CD14-positive monocyte (primary cell): ENCODE measurements at places on chromosomes 4 and X.

DNA sequence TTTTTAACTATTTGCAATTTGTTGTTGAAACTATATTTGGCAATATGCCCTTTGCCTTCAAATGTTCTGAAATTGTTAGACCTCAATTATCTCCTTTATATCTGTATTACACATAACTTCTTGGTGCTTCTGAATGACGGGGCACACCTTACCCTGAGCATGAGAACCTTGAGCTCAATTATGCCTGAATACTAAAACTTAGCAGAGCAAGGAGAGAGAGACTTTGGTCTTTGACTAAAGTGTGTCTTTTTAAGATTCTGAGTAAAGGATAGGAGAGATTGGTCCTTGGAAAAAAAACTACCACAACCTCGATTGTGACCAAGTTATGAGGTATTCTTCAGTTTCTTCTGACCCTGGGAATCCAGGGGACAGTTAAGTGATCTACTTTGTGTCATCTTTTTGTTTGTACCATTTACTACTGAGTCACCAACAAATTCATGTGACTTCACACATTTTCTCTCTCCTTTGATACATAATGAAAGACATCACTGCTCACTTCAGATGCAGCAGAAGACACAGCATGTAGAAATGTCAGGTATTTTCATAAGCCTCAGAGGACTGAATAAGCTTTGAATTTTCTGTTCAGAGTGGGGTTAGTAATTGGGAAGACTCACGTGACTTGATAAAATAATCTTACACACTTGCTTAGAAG is 51.4 kb downstream of the PTTG2 start:
- DNase-seq, result no peak

DNA sequence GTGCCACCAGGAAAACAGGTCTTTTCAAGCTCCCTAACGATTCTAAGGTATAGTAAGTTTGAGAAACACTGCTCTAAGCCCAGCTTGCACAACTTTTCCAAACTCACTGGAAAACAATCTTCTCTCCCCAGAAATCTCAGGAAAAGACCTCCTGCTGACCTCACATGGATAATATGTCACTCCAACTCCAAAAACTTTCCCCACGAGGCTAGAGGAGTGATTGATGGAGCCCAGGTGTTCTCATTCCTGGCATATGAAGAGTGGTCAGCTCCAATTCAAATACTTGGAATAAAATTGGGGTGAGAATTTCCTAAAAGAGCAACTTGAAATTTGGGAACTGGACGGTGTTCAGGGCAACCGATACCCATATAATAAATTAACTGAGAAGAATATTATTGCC is 299.9 kb downstream of the PPP4R3C start:
- no peak for DNase-seq

- DNase-seq, result no peak
Observed at GRCh38 chr4:97747945-97748344, 395.3 kb downstream of the STPG2 start.

DNA sequence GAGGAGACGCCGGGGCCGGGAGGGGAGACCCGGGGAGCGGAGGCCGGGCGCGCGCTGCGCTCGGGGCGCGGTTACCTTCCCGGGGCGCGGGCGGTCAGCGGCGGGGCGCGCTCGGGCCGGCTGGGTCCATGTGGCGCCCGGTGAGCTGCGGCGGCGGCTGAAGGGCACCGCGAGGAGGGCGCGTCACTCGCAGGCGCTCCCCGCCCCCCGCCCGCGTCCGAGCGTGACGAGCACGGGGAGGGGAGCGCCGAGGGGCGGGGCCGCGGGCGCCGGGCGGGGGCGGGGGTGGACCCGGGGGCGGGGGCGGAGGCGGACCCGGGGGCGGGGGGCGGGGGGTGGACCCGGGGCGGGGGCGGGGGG is at the start of gene CPLX1:
Gene CPLX1, minus strand, starts transcription at position 159 of the 360 bp plus-strand sequence. CDS start 1,607 bp downstream, outside the sequence.
- no peak for DNase-seq

GRCh38 chr4:106809076-106809475 is 227.0 kb downstream of the DKK2 start:
- DNase-seq, result peak; percentile 47

DNA sequence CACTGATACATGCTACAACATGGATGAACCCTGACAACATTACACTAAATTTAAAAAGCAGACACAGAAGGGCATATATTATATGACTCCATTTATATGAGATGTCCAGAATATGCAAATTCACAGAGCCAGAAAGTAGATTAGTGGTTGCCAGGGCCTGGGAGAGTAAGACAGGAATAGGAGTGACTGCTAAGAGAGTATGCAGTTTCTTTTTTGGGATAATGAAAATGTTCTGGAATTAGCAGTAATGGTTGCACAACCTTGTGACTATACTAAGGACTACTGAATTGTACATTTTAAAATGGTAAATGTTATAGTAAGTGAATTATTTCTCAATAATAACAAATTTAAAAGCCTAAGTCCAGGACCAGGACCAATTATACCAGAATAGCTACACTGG is 29.5 kb upstream of the NUP54 start:
- DNase-seq, result no peak

DNA sequence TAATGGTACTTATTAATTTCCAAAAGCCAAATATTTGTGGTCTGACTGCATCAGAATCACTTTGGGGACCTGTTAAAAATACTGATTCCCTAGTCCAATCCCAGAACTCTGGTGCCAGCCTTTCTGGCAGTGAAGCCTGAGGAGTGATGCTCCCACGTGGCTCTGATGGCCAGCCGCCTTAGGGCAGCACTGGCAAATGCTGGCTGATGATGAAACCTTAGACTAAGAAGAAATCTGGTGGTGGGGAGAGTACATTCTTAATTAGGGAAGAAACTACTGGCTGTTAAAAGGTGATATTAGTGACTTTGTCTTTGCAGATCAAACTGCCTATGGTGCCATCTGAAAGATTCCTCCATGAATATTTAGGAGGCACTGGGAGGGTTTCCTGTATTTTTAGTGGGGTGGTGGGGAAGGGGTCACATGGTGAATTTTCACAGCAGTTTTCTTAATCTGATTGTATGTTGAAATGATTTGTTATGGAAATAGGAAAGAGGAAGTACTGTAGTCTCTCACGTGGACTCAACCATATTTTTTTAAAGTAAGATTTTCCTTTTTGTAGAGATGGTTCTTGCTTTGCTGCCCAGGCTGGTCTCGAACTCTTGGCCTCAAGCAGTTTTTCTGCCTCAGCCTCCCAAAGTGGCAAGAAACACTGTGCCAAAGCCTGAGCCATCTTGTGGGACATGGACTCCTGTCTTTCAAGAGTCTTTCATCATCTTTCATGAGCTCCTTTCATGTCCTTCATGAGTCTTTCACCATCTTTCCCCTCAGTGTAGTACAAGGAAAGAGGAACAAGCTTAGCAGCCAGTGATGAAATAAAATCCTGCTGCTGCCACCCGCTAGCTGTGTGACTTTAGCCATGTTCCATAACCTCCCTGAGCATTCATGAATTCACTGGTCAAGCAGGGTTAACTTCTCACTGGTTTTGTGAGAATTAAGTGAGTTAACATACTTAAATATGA is 90.8 kb downstream of the ZNF330 start:
- DNase-seq, result peak; percentile 92

DNA sequence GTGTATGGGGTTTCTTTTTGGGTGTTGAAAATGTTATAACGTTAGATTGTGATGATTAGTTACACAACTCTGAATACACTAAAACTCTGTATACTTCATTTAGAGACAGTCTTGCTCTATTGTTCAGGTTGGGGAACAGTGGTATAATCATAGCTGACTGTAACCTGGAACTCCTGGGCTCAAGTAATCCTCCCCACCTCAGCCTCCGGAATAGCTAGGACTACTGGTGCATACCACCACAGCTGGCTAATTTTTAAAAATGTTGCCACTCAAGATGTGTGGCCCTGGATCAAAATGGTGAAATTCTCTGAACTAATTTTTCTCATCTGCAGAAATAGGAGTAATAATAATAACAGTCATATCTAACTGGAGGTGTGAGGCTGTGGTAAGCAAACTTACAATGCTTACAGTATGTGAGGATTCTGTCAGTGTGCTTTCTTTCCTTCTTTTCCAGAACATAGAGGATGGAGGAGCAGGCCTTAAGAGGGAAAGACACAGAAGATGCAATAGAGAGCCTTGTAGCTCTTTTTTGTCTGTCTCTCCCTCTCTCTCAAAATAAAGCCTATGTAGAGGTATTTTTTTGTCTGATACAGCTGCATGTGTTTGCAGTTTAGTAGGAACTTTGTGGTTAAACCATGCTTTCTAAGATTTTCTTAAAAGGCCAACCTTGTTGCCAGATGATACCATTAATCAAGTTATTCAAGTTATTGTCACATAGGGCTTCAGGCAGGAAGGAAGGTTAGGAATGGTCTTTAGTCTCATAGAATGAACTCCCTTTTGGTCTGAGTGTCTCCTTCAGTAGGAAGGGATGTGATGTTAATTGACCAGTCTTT is 7.5 kb downstream of the ADD1 start:
- no peak for DNase-seq

- DNase-seq, result no peak
Observed at GRCh38 chrX:114582264-114582632, 1.6 kb upstream of the HTR2C start.

DNA sequence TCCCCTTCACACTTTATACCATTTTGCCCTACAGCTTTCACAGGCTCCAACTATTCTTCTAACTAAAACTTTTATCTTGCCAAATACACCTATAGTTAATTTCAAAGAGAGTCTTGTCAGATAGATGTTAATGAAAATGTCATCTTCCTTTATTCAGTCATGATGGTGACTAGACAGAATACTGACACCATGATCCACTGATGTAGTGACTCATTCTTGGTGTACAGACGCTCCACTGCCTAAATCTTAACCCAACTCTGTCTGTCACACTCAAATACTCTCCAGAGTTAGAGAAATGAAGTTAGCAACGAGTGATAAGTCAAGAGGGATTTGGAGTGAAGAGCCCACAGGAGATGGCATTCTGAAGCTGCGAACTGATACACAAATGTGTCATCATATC is 32.1 kb upstream of the HDAC8 start:
- peak; percentile 2 for DNase-seq

DNA sequence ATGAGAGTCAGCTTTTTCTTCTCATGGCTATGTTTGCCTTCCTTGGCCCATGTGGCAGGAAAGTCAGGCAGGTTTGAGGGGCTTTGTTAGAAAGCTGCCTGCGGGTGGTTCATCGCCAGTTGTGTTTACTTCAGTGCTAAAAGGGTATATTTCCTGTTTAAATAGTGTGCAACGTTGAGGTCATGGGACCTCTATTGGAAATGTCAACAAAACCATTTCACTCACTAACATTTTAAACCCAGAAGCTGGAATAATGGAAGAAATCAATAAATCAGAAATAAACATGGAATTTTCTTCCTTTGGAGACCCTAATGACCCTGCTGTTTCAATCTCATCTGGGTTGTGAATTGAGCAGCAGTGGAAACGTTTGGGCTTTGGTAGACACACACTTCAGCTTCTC is 185.8 kb downstream of the ANKRD50 start:
- DNase-seq, result no peak

- DNase-seq, result no peak
Observed at GRCh38 chr4:123547216-123548165, 150.9 kb downstream of the SPRY1 start.

DNA sequence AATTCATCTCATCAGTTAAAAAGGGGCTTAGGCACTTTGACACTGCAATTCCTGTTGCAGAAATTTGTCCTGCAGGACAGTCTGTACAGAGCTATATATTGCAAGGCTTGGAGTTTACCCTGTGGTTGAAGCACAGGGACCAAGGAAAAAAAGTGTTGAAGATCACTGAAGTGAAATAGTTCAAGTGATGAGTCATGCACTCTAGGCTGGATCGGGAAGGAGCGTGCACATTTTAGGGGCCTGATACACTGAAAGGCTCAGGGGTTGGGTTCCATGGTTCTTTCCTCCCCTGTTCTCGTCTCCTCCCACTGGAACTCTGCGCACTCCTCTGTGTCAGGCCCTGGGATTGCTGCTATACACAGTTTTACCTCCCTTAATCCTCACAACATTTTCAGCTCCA is 104.9 kb upstream of the ARMCX2 start:
- no peak for DNase-seq

DNA sequence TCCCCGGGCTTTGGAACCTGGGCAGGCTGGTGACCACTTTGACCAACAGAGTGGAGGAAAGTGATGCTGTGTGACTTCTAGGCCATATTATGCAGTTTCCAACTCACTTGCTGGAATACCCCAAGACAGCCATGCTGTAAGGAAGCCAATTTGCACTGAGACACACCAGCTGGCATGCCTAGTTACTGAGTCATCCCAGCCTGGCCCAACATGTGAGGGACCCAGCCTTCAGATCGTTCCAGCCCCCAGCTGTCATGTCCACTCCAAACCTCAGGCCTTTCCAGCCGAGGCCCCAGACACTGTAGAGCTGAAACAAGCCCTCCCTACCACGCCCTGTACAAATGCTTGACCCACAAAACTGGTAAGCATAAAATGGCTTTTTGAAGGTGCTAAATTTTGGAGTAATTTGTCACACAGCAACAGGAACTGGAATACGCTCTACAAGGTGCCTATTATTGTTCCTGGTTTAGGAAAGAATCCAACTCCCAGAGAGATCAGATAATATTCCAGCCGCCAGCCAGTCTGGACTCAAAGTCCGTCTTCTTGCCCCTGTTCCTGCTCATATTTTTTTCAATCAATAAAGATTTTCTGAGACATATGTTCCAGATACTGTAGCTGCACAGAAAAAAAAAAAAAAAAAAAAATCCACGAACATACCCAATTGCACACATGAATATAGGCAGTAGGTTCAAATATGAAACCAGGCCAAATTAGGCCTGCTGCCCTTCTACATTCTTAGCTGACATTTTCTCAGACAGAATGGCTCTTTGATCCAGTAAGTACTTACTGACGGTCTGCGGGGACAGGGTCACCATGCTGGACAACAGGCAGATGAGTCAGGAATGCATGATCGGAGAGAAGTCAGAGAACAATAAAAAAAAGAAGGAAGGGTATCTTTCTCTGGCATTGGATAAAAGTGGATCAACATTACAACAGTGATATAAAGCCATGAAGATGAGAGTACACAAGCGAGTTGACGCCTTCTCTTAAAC is 35.1 kb downstream of the SH3KBP1 start:
- DNase-seq, result no peak

GRCh38 chrX:46543441-46543840 is 1.8 kb downstream of the ZNF674 start:
- DNase-seq, result peak; percentile 6

DNA sequence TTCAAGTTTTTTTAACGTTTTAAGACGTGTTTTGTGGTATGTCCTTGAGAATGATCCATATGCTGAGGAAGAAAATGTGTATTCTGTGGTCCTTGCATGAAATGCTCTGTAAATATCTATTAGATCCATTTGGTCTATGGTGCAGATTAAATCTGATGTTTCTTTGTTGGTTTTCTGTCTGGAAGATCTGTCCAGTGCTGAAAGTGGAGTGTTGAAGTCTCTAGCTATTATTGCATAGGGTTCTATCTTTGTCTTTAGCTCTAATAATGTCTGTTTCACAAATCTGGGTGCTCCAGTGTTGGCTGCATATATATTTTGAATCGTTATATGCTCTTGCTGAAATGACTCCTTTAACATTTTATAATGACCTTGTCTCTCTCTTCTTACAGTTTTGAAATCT is 122.5 kb downstream of the RPA4 start:
- no peak for DNase-seq
